CD8-positive, alpha-beta memory T cell (primary cell): ENCODE measurements at places on chromosomes 2 and 18.

GRCh38 chr2:230864605-230865306 is at the start of gene ITM2C:
TSS of gene ITM2C (plus strand) at chr2:230864942. CDS start at chr2:230865026, 84 bp downstream.
- peak; percentile 63 for DNase-seq

DNA sequence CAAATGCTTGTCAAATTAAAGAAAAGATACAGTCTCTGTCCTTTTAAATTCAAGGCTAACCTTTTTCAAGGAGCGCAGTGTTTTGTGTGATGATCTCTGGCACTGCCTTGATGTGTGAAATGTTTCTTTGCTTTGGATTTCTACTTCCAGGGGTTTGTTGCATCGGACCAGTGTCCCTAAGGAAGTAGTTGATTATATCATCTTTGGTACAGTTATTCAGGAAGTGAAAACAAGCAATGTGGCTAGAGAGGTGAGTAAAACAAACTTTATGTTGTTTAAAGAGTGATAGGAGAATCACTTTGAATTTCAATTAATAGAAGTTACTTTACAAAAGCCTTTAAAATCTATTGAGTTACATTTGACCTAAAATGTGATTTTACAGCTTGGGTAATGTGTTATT is 28.8 kb downstream of the HADHB start:
- no peak for DNase-seq

DNA sequence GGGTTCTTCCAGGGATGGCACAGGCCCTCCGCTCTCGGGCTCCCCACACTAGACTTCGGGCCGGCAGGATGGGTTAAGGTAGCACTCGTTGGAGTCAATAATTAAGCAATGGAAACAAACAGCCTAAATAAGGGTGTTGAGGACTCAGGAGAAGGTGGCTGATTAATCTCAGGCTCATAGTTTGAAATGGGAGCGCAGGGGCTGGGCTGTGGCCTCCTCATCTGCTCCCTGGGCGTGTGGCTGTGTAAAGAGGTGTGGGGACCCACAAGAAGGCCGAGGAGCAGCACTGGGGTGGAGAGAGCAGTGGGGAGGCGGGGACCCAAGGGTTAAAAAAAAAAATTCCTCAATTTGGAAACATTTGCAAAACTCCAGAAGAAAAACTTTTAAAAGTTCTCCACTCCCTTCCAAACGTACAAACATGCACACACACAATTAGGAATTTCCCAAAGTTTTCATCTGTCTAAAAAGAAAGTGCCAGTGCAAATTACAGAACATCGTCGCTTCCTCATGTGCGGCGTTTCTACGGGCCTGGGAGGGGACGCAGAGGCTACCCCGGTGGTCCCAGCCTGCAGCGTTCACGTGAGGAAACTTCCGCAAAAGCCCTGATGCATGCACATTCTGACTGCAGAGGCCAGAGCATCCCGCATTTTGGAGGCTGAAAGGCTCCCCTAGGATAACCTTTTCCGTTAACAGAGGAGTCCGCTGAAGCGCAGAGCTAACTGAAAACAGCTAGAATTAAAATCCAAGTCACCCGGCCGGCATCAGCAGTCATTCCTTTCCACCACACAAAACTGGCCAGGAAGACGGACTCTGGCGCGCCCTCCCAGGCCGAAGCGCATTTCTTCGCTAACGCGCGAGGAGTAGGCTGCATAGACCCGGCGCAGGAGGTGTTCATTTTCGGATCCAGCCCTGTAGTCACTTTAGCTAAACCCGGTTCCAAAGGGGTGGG is 1.0 kb upstream of the TUBB6 start:
- no peak for DNase-seq

DNA sequence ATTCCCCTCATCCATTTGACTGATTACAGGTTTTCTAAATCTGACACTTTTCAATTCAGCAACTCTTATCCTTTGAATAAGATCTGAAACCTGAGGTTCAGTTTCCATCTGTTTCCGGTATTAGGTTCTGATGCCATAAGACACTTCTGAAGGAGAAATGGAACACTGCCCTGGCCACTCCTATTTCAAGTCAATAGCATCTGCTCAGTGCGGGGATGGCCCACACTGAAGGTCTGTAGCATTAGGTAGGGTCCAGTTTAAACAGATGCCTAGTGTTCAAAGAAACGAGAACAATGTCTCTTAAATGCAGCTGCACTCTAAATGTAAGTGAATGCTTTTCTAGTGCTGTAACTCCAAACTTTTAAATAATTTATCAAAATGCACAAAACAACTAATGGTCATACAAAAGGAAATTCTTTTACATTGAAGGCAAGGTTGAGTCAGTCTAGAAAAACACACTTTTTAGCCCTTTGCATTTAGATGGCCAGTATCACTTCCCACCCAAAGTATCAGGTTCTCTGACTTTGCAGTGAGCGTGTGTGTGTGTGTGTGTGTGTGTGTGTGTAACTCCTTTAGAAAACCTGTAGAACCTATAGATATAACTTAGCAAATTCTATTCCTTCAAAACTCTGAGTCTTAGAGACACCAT is 78.2 kb downstream of the STK39 start:
- DNase-seq = no peak

- DNase-seq = no peak
These were observed 26.1 kb downstream of the RAB31 start for GRCh38 chr18:9734189-9734588.

DNA sequence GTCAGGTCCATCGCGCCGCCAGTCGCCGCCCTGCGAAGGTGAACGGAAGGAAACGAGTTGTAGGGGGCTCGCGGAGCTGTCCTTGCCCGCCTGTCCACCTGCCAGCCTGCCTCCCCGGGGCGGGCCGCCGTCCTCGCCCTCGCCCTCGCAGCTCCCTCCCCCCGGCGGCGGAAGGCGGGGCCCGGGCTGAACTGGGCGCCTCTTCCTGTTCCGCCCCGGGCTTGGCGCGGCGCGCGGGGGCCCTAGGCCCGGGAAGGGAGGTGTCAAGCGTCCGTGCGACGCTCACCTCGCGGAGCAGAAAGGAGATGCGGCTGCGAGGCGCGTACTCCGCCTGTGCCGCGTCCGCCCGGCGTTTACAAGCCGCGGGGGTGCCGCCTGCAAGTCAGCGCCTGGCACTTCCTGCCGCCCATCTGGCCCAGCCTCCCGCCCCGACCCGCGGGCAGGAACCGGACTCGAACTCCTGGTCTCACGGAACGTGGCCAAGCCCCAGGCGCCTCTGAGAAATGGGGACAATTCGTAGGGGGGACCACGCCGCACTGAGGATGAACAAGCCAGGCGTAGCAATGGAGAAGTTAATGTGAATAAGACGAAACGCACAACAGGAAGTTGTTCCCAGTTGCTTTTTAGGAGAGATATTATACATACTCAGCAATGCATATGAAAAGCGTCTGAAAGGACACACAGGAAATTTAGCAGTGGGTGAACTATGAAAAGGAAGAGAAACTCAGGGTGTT is at the start of gene CNPPD1:
Gene CNPPD1 (minus strand): TSS at position 108 of the 734 bp plus-strand sequence. CDS start 97 bp downstream, at position 11.
- peak; percentile 85 for DNase-seq

DNA sequence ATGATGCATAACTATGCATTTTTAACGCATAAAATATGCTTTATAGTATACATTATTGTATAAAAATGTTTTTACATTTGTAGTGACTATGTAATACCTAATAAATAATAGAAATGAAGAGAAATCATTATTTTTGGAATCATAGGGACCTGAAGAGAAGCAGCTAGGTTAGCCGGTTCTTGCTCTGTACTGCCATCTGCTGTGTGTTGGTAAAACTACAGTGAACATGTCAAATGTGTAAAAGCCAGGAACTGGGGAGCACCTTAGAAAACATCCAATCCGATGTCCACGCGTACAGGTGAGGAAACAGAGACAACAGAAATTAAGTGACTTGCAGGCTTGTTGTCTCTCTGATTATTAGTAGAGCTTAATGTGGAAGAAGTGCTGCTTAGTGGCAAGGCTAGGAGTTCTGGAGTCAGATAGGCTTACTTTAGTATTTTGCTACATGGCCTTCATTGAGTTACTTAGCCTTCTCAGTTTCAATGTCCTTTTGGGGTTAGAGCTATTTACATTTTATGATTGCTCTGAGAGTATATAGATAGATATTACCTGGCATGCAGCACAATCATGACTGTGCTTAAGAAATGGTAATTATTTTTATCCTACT is 386.5 kb downstream of the DLGAP1 start:
- no peak for DNase-seq

- no peak for DNase-seq
These were observed 29.1 kb downstream of the KLHL29 start for GRCh38 chr2:23414106-23414505.

DNA sequence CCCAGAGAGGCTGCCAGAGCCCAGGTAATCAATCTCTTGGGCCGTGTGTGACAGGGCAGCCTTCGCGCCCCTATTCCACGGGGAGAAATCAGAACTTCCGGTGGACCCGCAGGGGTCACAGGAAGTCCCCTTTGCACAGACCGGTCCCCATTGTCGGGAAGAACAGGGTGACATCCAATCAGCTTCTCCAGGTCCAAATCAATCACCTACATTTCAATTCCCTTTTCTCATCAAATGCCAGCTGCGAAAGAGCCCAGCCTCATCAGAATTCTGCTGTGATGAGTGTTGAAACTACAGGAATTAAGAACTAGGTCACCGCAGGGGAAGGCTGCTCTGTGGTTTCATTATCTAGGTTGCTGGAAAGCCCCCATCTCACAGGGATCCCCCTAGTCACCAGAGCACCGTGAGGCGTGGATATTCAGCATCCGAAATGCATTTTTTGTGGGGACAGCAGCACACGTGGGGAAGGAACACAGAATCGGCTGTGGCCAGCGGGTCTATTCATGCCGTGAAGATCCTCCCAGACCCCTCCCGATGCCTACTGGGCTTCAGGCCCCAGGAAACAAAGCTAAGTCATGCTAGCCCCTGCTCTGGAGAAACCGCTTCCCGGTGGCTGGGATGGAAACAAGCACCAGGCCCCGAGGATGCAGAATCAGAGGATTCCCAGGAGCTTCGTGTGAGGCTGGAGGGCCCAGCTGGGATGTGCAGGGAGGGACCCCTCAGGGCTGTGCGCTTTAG is 193.7 kb upstream of the ID2 start:
- DNase-seq = peak; percentile 54

DNA sequence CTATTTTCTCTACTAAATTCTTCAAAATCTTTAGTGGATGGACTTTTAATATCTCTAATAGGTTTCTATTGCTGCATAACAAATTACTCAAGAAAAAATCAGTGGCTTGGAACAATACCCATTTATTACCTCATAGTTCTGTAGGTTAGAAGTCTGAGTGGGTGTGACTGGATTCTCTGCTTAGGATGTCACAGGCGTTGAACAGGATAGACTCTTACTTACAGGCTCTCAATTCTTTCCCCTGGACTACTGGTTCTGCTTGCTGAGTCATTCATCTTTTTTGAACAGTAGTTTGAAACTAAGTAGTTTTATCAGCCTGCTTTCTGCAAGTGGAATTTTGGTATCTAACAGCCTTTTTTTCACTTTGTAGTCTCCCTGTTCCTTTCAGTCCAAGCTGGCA is 265.4 kb downstream of the ZNF385B start:
- no peak for DNase-seq

DNA sequence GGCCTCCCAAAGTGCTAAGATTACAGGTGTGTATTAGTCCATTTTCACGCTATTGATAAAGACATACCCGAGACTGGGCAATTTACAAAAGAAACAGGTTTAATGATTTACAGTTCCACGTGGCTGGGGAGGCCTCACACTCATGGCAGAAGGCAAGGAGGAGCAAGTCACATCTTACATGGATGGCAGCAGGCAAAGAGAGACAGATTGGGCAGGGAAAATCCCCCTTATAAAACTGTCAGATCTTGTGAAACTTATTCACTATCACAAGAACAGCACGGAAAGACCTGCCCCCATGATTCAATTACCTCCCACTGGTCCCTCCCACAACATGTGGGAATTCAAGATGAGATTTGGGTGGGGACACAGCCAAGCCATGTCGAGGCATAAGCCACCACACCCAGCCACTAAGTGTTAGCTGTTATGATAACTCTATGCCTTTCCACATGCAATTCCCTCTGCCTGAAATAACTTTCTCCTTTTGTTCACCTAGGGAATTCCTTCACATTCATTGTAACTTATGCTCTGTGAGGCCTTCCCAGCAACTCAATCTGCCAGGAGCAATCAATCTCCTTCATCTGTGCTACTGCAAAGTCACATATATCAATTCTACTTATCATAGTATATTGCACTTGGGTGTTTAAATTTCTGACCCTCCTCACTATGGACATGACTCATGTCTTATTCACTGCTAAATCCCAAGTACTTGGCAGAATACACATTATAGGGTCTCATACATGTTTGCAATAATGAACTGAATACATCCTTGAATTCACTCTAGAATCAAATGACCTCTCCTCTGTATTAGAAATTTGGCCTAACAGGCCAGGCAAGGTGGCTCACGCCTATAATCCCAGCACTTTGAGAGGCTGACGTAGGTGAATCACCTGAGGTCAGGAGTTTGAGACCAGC is 7.4 kb downstream of the MCEE start:
- DNase-seq = no peak
